B cell (primary cell): ENCODE measurements at places on chromosomes 11 and 22. TPM values are rescaled to one million over a fixed set of nuclear protein-coding genes. Genes with fewer than 3 reads are reported as not detected.

The PYGM gene
- 9.1 and 9.3 TPM in 2 replicates for total RNA-seq

The CHCHD10 gene
- total RNA-seq: 54.0 and 57.2 TPM in 2 replicates

The MEI1 gene
- 50.1 and 59.3 TPM in 2 replicates for total RNA-seq

The GPR137 gene
- total RNA-seq: 62.5 and 66.1 TPM in 2 replicates

The SLC5A1 gene
- total RNA-seq: not detected in 2 replicates

The P2RX6 gene
- total RNA-seq: 0.49 and 0.83 TPM in 2 replicates

The KRTAP5-3 gene
- not detected in 2 replicates for total RNA-seq

The ZFTA gene
- 11.8 and 13.3 TPM in 2 replicates for total RNA-seq

DNA sequence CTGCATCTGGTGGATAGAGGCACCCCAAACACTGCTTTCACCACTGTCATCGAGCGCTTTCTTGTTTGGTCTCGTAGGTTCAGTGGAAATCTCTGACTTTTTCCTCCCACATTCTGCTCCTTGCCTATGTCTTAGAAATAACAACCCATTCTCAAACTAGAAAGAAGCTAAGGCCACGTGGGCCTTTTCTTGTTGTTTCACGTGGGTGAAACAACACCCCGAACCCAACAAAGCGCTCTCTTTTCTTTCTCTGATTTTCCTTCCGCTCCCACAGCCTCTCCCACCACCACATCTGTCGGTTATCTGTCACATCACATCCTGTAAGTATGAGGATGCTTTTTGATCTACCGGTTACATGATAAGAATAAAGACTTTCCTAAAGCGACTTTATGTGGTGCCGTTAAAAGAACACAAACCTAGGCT, 77.1 kb downstream of the LINC01488 start:
- no peak overlapping the region for H3K4me3 ChIP-seq
- H3K27ac ChIP-seq: no peak overlapping the region
- DNase-seq: no peak

- H3K27ac ChIP-seq: no peak overlapping the region
- H3K36me3 ChIP-seq: no peaks in the 10 kb centered on the region
- no peak overlapping the region for H3K4me3 ChIP-seq
- no peaks in the 10 kb centered on the region for H3K4me1 ChIP-seq
Measured at GRCh38 chr11:74262725-74263124, 48.7 kb downstream of the P4HA3 start.

DNA sequence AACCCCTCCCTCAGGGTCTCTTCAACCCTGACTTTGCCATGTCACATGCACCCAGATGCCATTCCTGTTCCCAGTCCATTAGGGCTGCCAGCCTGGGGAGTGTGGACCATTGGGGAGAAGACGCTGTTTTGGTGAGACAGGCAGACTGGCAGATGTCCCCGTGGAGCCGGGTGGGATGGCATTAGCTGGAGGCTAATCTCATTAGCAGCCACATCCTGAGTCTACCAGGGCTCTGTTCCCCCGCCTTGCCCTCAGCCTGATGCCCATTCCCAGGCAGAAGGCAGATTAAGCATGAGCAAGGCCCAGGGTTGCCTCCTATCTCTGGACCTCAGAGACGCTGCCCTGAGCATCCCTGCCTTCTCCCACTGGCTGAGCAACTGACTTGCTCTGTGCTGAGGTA, 46.4 kb upstream of the ALX4 start:
- H3K27ac ChIP-seq: no peak overlapping the region
- peaks cover 10% of the 10 kb centered on the region for H3K4me1 ChIP-seq

DNA sequence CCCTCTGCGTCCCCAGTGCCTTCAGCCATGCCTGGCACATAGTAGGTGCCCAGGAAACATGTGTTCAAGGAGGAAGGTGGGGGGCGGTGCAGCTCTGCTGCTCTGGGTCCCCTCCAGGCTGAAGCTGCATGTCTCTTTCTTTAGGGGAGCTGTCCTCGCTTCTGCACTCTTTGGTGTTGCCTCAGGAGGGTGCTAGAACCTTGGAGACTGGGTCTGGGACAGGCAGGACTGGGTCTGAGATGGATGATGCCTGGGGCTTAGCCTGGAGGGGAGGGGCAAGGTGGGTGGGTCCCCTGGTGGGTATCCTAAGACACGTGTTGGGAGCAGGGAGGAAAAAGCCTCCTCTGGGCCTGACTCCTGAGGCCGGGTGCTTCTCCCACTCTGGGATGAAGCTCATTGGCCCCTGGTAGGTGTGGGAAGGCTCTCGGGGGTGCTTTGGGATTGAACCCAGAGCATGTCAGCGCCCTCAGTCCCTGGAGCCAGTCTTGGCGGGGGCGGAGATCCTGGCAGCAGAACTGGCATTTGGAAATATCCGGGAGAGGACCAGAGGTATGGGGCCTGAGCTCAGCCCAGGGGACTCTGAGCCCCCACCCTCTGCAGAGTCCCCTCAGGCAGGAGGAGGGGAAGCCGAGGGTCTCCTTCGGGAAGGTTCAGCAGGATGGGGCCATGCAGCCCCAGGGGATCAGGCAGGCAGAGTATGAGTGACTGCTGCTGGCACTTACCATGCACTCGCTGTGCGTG, 6.7 kb upstream of the GSTP1 start:
- H3K4me1 ChIP-seq: peaks cover 11% of the 10 kb centered on the region
- no peaks in the 10 kb centered on the region for H3K27me3 ChIP-seq
- H3K36me3 ChIP-seq: no peaks in the 10 kb centered on the region
- no peak overlapping the region for H3K27ac ChIP-seq
- no peak overlapping the region for H3K4me3 ChIP-seq
- no peak for DNase-seq

- peak; percentile 49 for DNase-seq
- peaks cover 45% of the 10 kb centered on the region for H3K4me1 ChIP-seq
- no peaks in the 10 kb centered on the region for H3K36me3 ChIP-seq
- H3K4me3 ChIP-seq: no peak overlapping the region
- H3K27me3 ChIP-seq: no peaks in the 10 kb centered on the region
Measured at GRCh38 chr11:47523490-47524225, 29.3 kb downstream of the CELF1 start.

- no peaks in the 10 kb centered on the region for H3K27me3 ChIP-seq
- no peak overlapping the region for H3K4me3 ChIP-seq
- no peak for DNase-seq
- peaks cover 7% of the 10 kb centered on the region for H3K4me1 ChIP-seq
- no peaks in the 10 kb centered on the region for H3K36me3 ChIP-seq
Measured at GRCh38 chr11:16981651-16982194, 32.5 kb downstream of the PLEKHA7 start.

DNA sequence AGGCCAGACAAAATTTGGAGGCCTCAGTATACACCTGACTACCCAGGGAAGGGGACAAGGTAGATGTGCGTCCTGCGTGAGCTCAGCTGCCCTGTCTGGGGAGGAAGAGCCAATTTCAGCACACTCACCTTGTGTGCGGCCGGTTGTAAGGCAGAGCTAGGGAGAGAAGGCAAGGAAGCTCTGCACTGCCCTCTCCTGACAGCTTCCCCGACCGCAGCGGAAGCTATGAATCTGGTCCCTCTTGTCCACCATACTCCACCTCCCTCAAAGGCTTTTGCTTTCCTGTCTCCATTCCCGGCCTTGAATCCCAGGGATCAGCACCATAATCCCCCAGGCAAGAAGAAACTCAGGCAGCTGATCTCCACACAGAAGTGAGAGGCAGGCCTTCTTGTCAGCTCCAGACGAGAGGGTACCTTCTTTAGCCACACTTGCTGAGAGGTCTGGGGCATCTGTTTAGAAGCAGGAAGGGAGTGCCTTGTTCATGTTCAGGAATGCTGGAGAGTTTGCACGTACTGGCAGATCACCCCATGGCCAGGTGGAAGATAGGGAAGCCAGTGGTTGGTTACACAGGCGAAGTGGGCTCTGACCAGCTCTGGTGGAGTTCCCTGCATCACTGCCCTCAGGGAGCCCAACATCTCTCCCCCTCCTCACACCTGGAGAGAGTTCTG, 62.5 kb downstream of the FEZ1 start:
- H3K4me1 ChIP-seq: no peaks in the 10 kb centered on the region
- DNase-seq: no peak
- H3K4me3 ChIP-seq: no peak overlapping the region
- H3K27me3 ChIP-seq: peaks cover 9% of the 10 kb centered on the region

GRCh38 chr22:45881524-45881875, 95.5 kb downstream of the WNT7B start:
- no peak for DNase-seq
- H3K4me1 ChIP-seq: no peaks in the 10 kb centered on the region
- H3K27ac ChIP-seq: no peak overlapping the region
- no peaks in the 10 kb centered on the region for H3K36me3 ChIP-seq
- H3K27me3 ChIP-seq: peaks cover 55% of the 10 kb centered on the region
- H3K4me3 ChIP-seq: no peak overlapping the region

- no peak overlapping the region for H3K27ac ChIP-seq
- no peak for DNase-seq
- H3K27me3 ChIP-seq: no peaks in the 10 kb centered on the region
Measured at GRCh38 chr11:65882120-65883057, 2.8 kb downstream of the CTSW start.

DNA sequence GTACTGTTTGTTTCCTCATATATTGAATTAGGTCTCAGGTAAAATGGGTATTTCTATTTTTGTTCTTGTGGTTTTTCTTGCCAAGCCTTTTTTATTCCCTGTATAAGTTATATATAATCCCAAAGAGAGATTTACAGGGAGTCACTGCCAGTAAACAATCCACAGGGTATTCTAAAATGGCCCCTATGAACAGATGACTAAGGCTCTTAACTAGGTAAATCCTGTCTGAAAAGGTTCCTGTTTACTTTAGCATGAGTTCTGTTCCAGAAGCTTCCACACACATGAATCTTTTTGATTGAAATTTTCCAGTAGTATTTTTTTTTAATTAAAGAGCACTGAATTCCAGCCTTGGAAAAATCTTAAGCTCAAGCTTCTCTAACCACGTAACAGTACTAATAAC, 552.8 kb upstream of the CCDC179 start:
- H3K27me3 ChIP-seq: no peaks in the 10 kb centered on the region
- no peaks in the 10 kb centered on the region for H3K36me3 ChIP-seq
- H3K4me1 ChIP-seq: no peaks in the 10 kb centered on the region
- H3K4me3 ChIP-seq: no peak overlapping the region

- H3K27ac ChIP-seq: no peak overlapping the region
- no peaks in the 10 kb centered on the region for H3K27me3 ChIP-seq
- no peaks in the 10 kb centered on the region for H3K36me3 ChIP-seq
- no peak for DNase-seq
- no peaks in the 10 kb centered on the region for H3K4me1 ChIP-seq
- no peak overlapping the region for H3K4me3 ChIP-seq
Measured at GRCh38 chr22:32994041-32994830, 63.9 kb downstream of the SYN3 start.

- DNase-seq: no peak
- peaks cover 56% of the 10 kb centered on the region for H3K4me1 ChIP-seq
- peak overlapping the region; percentile 98 for H3K4me3 ChIP-seq
- H3K27ac ChIP-seq: peak overlapping the region; percentile 52
Measured at GRCh38 chr11:75816561-75817239, 1.7 kb downstream of the UVRAG start.

- no peaks in the 10 kb centered on the region for H3K4me1 ChIP-seq
- H3K27me3 ChIP-seq: no peaks in the 10 kb centered on the region
- H3K4me3 ChIP-seq: no peak overlapping the region
- DNase-seq: no peak
Measured at GRCh38 chr11:27089746-27090145, 49.1 kb downstream of the BBOX1 start.

DNA sequence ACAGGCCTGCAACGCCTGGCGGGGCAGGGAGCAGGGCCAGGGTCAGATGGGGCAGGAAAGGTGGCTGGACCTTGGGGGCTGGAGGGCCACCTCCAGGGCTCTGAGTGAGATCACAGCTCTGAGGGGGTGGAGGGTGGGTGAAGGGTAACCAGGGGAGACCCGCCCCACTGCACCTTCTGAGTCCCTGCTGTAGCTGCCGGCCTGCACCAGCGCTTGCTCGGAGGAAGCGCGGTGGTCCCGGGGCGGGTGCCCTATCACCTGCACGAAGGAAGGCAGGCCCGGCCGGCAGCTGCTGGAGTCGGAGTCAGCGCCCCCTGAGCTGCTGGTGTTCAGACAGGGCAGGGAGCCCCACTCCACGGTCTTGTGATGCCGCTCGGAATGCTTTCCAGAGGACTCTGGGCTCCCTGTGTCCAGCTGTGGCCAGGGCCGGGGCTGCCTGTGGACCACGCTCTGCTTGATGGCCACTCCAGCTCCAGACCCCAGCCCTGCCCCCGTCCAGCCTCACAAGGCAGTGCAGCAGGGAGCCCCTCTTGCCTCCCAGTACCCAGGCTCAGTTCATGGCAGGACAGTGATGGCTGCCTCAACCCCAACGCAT, 3.8 kb downstream of the LMNTD2 start:
- H3K27me3 ChIP-seq: no peaks in the 10 kb centered on the region
- no peak overlapping the region for H3K27ac ChIP-seq
- peak; percentile 39 for DNase-seq
- H3K36me3 ChIP-seq: no peaks in the 10 kb centered on the region
- H3K4me3 ChIP-seq: no peak overlapping the region
